Activated CD8-positive, alpha-beta T cell treated with anti-CD3 and anti-CD28 coated beads, Interleukin-2, amount 10 ng/mL, durations not matched to agents 7 days and 5 days (primary cell): ENCODE measurements at places on chromosomes 2 and 18. TPM values are rescaled to one million over a fixed set of nuclear protein-coding genes. Genes with fewer than 3 reads are reported as not detected.

- H3K27me3 ChIP-seq, result no peaks in the 10 kb centered on the region
- peaks cover 40% of the 10 kb centered on the region for H3K4me1 ChIP-seq
- H3K36me3 ChIP-seq, result no peaks in the 10 kb centered on the region
- no peak overlapping the region for H3K4me3 ChIP-seq
Observed at GRCh38 chr2:230942371-230942770, 17.3 kb upstream of the GPR55 start.

GRCh38 chr2:122100756-122101155 is 345.3 kb downstream of the TSN start:
- DNase-seq, result no peak
- no peak overlapping the region for H3K27ac ChIP-seq
- no peaks in the 10 kb centered on the region for H3K27me3 ChIP-seq
- H3K4me3 ChIP-seq, result no peak overlapping the region
- H3K36me3 ChIP-seq, result no peaks in the 10 kb centered on the region

DNA sequence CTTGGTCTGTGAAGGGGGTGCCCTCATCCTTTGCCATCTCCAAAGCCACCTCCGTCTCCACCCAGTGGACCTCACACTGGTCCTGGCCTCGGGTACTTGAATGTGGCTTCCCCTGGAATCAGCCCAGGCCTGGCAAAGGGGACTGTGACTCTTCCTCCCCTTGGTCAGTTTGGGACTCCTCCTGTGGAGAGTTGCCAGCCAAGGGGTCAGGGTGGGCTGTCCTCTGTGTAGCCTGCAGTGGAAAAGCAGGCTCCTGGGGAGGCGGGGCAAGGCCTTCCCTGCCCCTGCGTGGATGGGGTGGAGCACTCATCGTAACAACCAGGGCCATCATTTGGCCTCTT is 59.8 kb downstream of the INHBB start:
- H3K36me3 ChIP-seq, result no peaks in the 10 kb centered on the region
- H3K27ac ChIP-seq, result no peak overlapping the region
- no peak overlapping the region for H3K4me3 ChIP-seq
- no peaks in the 10 kb centered on the region for H3K27me3 ChIP-seq

DNA sequence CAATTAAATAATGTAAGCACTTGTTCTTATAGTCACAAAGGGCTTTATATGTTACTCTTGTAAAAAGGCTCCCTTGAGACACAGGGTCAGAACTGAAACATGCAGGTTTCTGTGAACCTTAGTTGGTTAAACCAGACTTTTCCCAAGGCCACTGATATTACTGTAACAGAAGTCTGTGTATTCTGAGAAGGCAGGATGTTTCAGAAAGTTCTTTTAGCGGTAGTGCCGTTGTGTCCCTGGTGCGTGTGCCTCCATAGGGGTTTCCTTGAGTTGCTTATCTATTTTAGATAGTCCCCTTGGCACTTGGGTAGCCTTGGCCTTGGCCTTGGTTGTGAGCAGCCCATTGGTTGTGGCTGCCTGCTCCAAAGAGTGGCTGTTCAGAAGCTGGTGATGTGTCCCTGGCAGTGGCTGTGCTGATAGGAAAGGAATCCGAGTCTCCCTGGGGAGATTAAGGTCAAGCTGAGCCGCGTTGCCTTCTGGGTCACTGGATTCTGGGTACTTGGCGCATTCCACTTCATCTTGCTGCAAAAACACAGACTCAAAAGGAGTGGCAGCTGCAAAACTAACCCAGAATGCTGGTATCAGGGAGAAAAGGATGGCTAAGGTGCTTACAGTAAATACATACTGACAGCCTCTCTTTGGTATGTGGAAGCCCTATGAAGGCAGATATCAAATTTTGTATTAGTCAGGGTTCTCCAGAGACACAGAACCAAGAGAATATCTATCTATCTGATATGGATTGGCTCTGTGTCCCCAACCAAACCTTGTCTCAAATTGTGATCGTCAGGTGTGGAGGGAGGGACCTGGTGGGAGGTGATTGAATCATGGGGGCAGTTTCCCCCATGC is 69.7 kb downstream of the FHOD3 start:
- peaks cover 16% of the 10 kb centered on the region for H3K27me3 ChIP-seq
- H3K27ac ChIP-seq, result no peak overlapping the region
- DNase-seq, result no peak
- H3K4me3 ChIP-seq, result no peak overlapping the region

Gene CD302
- total RNA-seq, result 0.23 TPM

Gene SLC39A10
- 49.0 TPM for total RNA-seq
